Motor neuron (in vitro differentiated cells): ENCODE measurements at places on chromosomes 3 and 15.
A peak's percentile ranks its signal among the peaks of the same experiment; 100 is the strongest.

DNA sequence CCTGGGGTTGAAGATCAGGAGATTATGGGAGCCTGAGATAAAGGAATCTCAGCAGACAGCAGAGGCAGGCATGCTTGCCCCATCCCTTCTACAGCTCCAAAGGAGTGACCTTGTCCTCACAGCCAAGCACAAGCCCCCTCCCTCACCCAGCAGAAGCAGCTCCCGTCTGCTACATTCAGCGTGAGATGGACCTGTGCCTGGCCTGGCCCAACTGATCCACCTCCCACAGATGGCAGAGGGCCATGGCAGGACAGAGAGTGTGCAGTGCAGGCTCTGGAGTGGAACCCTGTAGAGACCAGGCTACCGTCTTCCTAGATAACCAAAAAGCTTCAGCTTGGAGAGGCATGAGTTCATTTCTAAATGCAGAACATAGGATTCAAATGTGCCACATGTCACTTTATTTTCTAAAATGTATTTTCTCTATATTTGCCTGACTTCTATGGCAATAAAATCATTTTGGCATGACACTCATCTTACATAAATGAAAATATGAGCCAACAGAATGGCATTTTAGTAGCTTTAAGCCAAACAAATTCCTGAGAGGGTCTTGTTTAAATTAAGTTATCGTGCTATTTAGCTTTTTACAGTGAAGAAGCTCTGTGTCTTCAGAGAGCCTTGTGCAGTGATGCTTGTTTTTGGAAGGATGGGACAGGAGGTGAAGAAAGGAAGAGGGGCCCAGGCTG, 43.7 kb downstream of the SLC12A8 start:
- no peak for ATAC-seq

DNA sequence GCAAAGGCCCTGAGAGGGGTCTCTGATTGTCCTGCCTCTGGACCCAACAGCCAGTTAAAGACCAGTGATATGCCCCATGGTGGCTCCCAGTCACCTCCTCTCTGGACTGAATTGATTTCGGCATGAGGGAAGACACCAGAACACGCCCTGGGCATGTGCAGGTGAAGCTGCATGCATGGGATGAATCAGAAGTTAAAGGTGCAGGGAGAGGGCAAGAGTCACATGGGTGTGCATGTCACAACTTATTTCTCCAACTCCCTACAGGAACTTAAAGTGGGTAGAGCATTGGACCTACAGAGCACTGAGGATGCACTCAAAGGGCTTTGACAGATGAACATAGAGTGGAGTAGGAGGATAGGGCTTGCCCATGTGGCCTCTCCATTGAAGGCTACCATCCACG, 16.9 kb upstream of the RHCG start:
- no peak for ATAC-seq

DNA sequence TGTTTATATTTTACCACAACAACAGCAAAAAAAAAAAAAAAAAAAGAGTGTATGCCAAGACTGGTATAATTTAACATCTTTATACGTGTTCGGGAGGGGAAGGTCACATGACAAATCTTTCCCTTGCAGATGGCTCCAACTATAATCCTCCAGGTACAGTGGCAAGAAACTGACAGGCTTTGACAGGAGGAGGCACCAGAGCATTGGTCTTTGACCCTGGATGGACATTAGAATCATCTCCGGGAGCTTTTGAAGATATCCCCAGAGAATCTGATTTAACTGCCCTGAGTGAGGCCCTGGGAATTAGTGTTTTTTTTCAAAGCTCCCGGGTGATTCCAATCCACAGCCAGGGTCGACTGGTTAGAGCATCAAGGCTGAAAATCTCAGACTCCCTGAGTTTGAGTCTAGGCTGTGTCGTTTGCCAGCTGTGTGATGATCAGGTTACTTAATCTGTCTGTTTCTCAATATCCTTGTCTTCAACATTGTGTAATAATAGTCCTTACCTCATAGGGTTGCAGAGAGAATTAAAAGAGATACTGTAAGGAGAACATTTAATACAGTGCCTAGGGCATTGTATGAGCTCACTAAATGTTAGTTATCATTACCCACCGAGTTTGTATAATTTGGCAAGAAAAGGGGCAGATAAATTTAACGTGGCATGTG, 8.9 kb upstream of the SEMA5B start:
- peak; percentile 37 for ATAC-seq

DNA sequence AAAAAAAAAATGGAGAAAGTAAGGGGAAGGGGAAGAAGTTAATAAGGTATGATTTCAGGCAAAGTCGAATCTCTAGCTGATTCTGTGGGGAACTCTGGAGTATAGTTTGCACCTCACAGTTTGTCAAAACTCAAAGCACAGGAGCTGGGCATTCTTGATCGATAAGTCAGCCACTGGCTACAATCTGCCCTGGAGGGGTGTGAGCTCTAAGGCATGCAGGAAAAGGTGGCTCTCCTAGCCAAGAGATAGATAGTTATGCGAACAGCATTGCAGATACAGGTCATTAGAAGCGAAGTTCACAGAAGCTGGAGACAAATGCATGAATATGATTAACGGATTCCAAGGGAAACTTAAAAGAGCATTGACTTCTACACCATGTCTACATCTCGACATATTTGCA, 952.6 kb downstream of the AGBL1 start:
- ATAC-seq = no peak

- peak; percentile 71 for ATAC-seq
These were observed 64.6 kb upstream of the UBE2E1 start for GRCh38 chr3:23741036-23741706.

- ATAC-seq = no peak
These were observed 523.8 kb upstream of the NAALADL2 start for GRCh38 chr3:174335324-174335723.

GRCh38 chr3:33803894-33804526, 5.6 kb downstream of the PDCD6IP start:
- ATAC-seq = no peak

DNA sequence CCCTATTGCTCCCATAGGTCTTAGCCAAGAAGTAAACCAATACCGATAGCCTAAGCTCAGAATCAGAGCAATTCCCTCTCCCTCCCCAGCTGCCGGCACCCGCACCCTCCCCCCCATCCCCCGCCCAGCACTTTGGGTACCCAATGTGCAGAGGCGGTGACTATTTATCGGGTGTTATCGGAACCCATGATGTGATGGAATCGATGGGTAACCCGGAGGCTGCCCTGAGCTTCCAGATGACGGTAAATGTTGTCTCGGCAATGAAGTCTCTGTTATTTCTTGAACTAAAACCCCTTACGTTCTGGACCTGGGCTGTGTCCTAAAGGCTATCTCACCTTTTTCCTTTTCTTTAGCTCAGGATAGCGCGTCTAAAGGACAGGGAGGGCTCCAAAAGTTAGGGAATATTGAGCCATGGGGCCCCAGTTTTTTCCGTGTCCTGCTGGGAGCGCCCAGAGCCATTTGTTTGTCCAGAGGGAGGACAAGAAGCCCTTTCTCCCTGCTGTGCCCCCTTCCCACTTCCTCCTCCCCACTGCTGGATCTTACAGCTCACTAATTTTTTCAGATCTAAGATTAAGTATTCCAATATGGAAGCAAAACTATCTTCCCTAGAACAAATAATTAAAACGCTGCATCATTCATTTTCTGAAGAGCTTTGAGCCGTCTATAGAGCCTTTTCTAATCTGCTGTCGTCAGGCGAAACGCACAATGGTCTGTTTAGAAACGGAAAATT, 1.5 kb downstream of the SLITRK3 start:
- peak; percentile 8 for ATAC-seq

DNA sequence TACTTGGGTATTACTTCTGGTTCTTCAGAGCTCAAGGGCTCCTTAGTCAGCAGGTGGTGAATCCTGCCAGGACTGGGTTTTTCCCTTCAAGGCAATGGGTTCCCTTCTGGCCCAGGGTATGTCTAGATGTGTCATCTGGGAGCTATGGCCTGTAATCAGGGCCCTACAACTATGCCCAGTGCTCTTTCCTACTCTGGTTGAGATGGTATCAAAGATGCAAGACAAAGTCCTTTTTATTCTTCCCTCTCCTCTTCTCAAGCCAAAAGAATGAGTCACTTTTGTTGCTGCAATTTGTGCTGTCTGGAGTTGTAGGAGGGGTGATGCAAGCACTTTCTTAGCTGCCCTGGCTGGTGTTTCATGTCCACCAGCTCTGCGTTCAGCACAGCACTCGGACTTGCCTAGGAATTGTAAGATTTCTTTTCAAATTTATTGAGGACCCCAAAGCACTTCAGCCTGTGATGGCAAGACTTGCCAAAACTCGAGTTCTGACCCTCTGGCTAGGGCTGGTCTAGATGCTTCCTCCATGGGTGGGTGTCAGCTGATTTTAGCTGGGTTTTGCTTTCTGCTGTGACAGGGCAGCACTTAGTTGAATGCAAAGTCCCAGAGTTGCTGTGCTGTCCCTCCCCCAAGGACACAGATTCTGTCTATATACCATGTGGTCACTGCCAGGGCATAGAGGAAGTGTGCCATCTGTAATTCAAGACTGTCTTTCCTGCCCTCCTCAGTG, 129.2 kb upstream of the CBLB start:
- no peak for ATAC-seq

GRCh38 chr15:80031841-80032240, 27.6 kb upstream of the ZFAND6 start:
- no peak for ATAC-seq

- ATAC-seq = no peak
These were observed 165.2 kb downstream of the ZPLD1 start for GRCh38 chr3:102599819-102600576.
